ENCODE measurements at places on chromosomes 11 and 22.
A peak's percentile ranks its signal among the peaks of the same experiment; 100 is the strongest.

DNA sequence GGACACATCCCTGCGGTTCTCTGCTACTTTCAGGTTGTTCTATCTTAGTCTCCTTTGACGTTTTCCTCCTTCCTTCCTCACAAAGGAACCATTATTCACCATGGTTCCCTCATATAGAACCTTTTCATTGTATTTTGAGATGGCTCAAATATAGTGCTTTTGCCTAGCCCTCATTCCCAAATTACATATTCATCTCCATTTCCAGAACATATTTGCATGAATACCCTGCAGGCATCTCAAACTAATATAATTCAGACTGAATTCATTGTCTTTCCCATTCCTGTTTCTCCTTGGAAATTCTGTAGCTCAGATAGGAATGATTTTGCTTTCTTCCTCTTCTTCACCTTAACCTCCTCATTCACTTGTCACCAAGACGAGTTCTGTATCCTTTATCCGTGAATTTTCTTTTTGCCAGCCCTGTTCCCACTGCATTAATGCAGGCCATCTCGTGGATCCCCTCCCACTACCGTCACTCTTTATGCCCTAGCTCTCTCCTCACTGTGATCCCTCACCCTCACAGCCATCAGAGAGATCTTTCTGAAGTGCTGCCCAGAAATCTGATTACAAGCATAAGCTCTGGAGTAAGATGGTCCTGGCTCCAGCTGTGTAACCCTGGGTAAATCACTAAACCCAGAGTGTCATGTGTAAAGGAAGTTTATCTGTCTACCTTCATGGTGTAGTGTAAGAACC, 23.3 kb downstream of the PIWIL4 start:
- DNase-seq, result no peak

- no peak for DNase-seq
Observed at GRCh38 chr11:31815711-31816467, 4.8 kb upstream of the PAX6 start.

DNA sequence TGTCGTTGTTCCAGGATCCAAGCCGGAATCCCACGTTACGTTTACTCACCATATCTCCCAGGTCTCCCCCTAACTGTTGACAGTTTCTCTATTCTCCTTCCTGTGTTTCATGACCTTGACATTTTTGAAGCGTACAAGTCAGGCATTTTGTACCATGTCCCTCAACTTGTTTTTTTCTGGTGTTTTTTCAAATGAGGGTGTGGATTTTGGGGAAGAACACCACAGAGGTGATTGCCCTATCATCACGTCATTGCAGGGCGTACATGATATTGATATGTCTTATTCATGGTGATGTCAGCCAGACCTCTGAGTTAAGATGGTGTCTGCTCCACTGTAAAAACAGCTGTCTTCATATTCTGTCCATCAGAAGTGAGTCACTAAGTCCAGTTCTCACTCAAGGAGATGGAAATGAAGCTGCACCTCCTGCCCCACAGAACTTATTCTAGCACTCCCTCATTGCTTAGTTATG, 28.3 kb upstream of the SOX10 start:
- DNase-seq, result no peak

- DNase-seq, result peak; percentile 51
Observed at GRCh38 chr11:58567889-58568512, 7.7 kb downstream of the LPXN start.

- no peak for DNase-seq
Observed at GRCh38 chr11:33197915-33198727, 36.8 kb upstream of the CSTF3 start.

GRCh38 chr11:120354068-120354467, 17.9 kb downstream of the ARHGEF12 start:
- no peak for DNase-seq

- DNase-seq, result no peak
Observed at GRCh38 chr11:123505546-123506299, 75.7 kb downstream of the GRAMD1B start.

- no peak for DNase-seq
Observed at GRCh38 chr22:47401976-47402770, 639.7 kb downstream of the TBC1D22A start.

GRCh38 chr22:25210793-25211192, 8.6 kb upstream of the CRYBB2 start:
- DNase-seq, result no peak

GRCh38 chr22:43776081-43776670, 35.9 kb downstream of the EFCAB6 start:
- DNase-seq, result no peak

DNA sequence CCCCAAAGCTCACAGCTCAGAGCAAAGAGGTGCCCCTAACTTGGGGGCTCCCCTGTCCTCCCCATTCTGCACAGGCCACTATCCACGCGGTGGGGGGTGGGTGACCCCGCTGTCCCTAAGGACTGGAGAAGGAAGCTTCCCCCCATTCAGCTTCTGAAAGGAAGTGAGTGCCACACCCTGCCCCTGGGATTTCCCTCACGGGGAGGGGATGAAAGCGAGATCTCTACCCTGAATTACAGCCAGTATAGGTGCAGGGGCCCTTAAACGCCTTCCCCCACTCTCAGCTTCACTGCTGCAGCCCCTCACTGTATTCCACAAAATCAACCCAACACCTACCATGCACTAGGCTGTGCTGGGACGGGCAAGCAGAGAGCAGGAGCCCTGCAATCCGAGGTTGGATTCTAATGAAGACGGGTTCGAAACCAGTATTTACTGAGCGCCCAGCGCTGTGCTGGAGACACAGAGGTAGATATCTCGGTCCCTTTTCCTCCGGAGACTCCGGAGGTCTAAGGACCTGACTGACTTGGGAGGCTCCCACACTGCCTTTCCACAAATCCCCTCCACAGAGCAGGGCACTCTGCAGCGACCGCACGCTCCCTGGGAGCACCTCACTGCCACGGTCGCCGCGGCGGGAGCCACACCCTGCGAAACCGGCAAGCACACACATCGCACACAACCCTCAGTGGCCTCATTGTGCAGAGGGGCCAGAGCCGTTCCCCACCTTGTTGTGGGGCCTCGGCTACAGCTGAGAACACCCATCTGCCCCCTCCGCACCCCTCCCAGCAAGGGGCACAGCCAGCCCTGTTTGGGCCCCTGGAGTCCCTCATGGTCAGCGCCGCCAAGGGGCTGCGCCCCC, 1.8 kb downstream of the AHNAK start:
- no peak for DNase-seq
